Vagina (tissue), 2 donors: ENCODE measurements at places on chromosomes 3 and 15.

DNA sequence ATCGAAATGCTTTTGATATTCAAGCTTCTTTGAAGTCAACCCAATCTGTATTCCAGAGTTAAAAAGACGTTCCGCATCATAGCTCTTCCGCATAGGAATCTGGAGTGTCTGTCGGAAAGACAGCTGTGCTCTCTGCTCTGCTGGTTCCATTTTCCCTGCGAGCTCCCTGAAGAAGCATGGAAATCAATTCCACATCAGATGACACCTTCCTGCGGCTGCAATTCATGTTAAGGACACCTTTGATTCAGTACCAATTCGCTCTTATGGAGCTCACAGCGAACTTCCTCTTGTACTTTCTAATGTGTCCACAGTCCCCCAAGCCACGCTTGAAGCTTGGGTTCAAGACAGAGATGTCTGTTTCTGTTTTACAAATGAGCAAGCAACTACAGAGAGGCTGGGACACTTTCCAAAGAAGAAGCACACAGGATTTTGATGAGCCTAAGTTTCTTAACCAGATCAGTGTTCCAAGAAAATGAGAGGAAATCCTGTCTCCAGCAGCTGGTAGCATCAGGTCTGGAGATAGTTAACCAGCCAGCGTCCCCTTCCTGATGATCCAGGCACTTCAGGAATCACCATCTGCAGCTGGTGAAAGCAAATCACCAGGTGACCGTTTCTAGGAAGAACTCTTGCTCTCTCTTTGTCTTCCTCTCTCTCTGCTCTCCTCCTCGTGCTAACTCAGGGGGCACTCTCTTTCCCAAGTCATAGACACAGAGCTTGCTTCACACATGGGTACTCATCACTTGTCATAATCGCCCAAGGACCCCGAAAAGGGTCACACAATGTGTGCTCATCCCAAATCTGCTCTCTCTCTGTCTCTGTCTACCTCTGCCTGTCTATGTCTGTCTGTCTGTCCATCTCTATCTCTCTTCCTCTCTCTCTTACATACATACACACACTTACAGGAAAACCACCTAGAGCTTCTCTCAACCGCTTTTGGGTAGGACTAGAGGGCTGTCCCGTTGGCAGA is 281.8 kb downstream of the FAM43A start:
- peak; percentile 62 for DNase-seq

DNA sequence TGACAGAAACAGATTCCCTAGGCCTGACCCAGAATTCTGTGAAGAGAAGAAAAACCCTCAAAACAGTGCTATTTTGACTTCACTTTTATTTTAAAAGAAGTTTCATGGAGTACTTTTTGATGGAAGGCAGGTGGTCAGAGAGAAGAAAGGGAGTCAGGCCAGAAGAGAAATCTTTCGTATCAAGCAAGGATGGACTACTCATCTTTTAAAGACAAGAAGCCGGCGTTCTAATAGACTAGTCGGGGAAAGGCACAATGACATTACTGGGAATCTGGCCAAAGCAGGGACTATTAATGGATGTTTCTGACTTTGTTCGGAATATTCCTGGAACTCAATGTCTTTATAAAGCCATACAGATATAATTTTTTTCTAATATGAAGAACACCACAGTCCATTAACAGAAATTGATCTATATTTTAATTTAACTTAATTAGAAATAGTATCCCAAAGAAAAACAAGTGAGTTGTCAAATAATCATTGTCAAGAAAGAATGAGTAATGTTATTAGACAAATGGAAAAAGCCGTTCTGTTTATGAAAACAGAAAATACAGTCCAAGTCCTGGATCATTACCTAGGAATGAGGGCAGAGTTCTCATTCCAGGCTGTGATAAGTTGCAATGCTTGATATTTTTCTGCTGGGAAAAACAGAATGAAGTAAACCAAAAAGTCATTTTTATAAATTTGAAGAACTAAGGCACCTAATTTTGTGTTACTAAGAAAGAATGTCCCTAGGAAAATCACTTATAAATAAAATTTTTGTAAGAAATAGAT is 23.7 kb upstream of the PCOLCE2 start:
- no peak for DNase-seq

DNA sequence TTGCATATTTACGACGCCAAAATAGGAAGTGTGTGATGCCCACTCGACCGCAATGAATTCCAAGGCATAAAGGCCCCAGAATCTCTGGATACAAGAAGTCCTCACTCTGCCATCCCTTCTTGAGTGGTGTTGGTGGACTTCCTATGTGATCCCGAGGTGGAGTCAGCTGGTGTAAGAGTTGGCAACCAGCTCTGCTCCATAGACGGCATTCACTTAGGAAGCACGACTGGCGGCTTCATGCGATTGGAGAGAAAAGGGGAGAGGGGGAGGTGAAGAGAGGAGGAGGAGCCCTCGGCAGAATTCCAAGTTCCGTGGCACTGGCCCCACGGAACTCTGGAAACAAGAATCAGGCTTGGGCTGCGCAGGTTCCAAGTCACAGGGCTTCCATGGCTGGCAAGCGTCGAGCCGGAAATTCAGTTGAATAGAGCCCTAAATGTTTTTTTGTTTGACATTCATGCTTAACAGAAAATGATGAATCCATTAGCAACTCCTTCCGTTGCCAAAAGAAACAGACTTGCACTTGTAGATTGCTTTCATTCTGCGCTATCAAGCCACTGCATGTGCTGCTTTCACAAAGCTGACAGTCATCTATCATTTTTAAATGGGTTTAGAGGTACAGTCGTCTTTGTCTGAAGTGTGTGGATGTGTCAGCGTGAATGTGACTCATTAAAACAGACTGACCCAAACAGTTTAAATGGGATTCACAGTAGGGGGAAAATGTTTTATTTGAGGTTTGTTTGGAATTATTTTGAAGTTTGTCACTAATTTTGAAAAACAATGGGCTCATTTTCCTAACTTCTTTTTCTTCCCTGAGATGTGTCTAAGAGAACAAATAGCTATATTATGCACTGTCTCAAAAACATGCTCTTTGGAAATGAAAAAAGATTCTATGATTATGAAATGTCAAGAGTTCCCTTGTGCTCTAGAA is 428.3 kb upstream of the ATP11B start:
- no peak for DNase-seq

GRCh38 chr3:115635406-115635805 is 12.1 kb downstream of the GAP43 start:
- no peak for DNase-seq

DNA sequence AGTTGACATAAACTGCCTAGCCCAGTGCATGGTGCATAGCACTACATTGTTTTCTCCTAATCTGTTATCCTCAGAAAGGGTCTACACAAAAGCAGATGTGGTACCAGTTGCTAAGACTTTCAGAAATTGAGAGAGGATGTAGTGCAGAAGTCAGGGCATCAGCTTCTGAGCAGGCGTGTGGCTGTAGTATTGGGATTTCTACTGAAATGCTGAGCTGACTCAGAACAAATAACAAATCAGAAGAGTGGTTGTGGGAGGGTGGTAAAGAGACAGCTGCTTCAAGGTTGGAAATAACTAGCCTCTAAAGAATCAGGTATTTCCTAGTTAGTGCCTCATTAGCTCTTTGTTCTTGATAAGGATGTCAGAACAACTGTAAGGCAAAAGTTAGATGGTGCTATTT is 161.3 kb downstream of the AKAP13 start:
- DNase-seq: no peak

DNA sequence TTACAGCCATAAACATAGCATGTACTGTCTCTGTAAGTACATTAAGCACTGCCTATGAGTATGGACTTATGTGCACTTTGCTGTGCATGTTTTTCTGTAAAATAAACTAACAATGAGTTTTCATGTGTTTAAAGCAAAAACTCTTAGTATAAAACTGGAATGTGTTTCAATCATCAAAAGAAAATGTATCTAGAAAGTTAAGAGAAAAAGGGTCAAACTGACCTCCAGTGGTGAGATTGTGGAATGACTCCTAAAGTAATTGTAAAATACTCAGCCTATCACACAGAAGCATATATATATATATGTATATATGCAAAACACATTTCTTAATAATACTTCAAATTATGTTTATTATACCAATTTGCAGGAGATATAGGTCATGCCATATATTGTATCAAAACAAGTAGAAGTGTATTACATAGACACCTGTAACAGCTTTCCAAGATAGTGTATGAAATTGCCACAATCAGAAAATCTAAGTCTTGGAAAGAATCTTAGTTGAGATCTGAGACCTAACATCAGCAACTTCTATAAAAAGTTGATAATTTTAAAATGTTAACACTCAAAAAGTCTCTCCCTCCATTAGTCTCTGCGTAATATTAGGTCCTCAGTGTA is 199.6 kb downstream of the FMN1 start:
- no peak for DNase-seq

- DNase-seq: no peak
Measured at GRCh38 chr3:171654809-171655208, 155.5 kb downstream of the PLD1 start.

DNA sequence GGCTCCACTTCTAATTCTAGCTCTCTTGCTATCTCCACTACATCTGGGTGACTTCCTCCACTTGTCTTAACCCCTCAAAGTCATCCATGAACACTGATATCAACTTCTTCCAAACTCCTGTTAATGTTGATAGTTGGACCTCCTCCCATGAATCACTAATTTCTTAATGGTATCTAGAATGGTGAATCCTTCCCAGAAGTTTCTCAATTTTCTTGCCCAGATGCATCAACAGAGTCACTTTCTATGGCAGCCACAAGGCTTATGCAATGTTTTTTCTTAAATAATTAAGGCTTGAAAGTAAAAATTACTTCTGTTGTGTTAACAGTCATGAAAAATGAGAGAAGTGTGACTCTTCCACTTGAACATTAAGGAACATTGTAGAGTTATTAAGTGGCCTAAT is 164.3 kb downstream of the PCCB start:
- no peak for DNase-seq

DNA sequence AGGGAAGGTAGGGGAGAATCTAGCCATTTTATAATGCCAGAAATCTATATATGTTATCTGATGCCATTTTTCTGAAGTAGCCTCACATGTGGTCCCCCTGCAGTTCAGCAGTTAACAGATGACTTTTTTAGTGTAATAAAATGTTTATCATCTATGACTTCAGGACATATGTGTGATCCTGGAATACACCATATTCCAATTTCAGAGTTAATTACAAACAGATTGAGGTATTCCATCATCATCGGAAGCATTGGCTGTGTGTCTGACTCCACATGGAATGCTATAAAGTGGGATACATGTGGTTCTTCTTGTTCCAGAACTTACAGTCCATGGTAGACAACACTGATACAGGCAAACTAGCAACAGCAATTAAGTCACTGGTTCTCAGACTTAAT is 45.9 kb upstream of the LIMD1 start:
- no peak for DNase-seq

GRCh38 chr3:169575381-169575780 is 88.1 kb downstream of the MECOM start:
- no peak for DNase-seq

DNA sequence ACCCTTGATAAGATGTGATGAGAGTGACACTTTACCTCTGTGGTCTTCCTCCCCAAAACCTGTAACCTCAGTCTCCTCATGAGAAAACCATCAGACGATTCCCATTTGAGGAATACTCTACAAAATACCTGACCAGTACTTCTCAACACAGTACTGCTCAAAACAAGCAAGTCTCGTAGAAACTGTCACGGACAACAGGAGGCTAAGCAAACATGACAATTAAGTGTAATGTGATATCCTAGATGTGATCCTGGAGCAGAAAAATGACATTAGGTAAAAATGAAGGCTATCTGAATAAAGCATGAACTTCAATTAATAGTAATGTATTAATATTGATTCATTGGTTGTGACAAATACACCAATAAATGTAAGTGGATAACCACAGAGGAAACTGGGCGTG is 113.6 kb downstream of the CACNA2D3 start:
- DNase-seq: no peak

DNA sequence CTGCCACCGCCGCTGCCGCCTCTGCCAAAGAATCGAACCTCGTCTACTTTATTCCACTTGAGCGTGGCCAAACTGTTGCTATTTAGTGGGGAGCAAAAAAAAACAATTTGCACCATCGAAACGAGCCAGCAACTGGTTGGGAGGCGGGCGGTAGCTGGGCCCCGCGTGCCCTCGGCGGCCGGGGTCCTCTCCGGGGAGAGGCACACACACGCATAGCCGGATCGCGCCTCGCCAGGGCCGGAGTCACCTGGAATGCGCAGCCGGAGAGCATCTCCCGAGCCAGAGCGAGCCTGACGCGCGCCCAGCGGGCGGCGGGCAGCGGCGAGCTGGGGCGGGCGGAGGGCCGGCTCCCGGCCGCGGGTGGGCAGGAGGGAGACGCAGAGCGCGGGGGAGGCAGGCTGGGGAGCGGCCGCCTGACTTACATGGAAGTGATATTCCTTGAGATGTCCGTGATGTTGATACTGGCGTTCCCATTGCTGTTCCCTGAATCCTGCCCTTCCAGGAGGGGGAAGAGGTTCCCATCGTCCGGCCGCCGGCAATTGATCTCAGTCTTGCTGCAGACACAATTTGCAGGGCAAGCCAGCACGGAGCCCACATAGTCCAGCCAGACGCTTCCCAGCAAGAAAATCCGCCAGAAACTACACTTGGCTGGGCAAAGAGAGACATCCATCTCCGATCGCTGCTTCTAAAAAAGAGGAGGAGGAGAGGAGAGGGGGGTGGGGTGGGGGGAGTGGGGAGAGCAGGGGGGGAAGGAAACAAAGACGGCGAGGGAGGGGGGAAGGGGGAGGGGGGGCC is 858 bp downstream of the NTRK3 start:
- no peak for DNase-seq

GRCh38 chr3:182149594-182149993 is 437.9 kb downstream of the SOX2 start:
- DNase-seq: no peak

GRCh38 chr3:46997453-46998091 is 18.1 kb downstream of the NBEAL2 start:
- no peak for DNase-seq

DNA sequence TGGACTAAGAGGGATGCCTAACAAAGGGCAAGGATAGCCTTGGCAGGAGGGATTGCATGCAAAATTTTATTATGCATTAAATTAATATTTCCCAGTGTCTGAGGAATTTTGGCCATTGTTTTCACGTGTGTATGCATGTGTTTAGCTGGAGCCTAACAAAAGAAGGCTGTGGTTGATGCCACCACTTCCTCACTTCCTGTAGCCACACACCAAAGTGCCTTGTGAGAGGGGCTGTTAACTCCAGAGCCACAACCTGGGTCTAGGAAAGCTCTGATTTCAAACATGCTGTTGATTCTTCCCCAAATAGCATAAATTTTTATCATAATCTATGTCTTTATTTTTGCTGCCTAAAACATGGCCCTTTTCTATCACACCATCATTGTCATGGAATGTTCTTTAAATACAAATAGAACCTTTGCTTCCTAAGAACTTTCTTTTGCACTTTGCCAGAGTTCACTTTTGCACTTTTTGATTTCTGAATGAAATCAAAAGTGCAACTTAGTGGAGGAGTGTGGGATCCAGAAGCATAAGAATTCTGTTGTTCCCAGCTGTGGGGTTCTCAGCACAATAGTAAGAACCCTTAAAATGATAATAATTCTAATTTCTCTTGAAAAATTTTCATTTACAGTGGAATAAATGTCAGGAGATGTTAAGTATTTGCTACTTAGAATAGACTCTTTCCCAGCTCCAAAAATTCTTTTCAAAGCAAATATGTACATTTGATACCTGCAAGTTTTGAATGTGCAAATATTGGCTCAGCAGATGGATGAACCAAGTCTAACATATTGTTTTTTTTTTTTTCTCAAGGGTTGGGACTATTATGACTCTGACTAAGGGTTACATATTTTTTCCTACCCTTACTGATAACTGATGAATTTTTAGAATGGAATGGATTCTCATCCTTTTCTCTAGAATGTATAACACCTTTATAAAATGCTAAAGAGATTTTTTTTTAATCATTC is 35.6 kb upstream of the SPTSSB start:
- DNase-seq: no peak

GRCh38 chr15:66251790-66252684 is 1.5 kb downstream of the MEGF11 start:
- DNase-seq: no peak

GRCh38 chr3:148023994-148024393 is 614.8 kb downstream of the ZIC1 start:
- no peak for DNase-seq
